Right ventricle myocardium superior (tissue), 1 donor: ENCODE measurements at places on chromosomes 4 and X. TPM values are rescaled to one million over a fixed set of nuclear protein-coding genes. Genes with fewer than 3 reads are reported as not detected.

Gene AFM
- total RNA-seq = not detected

Gene MAMLD1
- 1.9 TPM for total RNA-seq

Gene ERCC6L
- total RNA-seq = 0.08 TPM

Gene SPIN4
- 0.70 TPM for total RNA-seq

DNA sequence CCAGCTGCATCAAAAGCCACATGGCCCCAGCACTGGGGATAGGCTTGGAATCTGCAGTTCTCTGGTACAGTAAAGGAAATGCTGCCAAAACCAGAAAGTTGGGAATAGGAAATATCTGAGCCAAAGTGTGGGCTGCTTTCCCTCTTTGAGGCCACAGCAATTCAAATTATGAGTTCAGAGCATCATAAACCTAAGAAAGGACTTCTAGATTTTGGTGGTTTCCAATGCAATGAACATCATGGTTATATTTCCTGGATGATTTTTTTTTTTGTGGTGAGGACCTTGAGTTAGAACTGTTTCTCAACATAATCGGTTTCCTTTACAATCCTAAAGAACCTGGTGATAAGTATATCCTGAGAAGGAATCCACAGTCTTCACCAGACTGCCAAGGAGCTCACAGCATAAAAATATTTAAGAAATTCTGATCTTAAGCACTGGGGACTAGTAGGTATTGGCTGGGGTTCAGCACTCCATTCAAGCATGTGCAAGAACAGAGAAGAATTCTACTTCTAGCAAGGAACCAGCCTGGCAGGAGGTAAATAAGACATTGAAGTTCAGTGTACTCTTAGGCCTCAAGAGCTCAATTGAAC, 29.8 kb upstream of the ARHGAP24 start:
- no peak for DNase-seq

DNA sequence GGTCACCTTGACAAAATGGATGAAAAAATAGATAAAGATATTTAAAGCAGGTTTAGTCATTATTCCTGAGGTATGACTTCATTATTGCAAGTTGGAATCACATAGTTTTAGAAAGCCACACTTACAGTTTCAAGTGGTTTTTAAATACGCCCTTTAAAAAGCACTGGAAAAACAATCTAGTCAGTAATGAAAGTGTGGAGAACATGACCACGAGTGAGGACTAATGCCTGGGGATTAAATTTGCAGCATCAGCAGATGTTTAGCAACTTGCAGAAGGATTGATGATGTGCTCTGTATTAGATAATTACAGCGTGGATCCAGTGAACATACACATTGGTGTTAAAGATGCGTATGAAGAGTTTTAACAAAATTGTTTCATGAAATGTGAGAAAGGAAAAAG, 5.9 kb downstream of the SPARCL1 start:
- no peak for DNase-seq

GRCh38 chr4:7649741-7650531, 215.2 kb upstream of the PSAPL1 start:
- no peak for DNase-seq
